ENCODE measurements at places on chromosomes 12 and 14.

- DNase-seq, result no peak
Observed at GRCh38 chr14:31692376-31692781, 131.2 kb downstream of the NUBPL start.

- no peak for DNase-seq
Observed at GRCh38 chr14:22084393-22085281, 411.0 kb upstream of the OR4E1 start.

GRCh38 chr12:1992732-1993131 lies 11.5 kb downstream of the DCP1B start:
- no peak for DNase-seq

DNA sequence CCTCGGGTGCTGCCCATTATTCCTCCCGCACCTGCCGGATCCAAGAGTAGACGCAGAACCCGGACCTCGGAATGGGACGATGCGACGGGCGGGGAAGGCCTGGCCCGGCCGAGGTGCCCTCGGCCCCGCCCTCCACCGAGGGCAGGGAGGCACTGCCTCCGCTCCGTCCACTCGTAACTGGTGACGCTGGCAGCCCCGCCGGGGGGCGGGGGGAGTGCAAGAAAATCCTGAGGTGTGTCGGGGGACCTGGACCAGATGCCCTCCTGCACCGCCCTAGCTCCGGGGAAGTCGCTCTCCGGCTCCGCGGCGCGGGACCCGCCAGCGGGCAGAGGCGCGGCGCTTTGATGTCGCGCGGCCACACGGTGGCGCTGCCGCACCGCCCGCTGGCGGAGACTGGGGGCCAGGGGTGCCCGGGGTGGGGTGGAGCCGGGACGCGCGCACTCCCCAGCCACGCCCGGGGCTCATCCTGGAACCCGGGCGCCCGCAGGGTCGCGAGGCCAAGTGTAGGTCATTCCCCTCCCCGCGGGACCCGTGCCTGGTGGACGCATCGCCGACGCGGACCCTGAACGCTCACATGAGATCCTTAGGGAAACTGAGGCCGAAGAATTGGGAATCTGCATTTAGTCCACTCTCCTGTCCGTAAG lies 202.8 kb downstream of the TTC8 start:
- peak; percentile 43 for DNase-seq

DNA sequence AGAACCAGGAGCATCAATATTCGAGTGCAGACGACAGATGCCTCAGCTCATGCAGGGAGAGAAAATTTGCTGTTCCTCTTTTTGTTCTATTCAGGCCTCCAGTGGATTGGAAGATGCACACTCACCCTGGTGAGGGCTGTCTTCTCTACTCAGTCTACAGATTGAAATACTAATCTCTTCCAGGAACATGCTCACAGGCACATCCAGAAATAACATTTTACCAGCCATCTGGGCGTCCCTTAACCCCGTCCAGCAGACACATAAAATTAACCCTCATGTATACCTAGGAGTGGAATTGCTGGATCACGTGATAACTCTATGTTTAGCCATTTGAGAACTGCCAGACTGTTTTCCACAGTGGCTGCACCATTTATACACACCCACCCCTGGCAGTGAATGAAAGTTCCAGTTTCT lies 4.5 kb upstream of the OAS2 start:
- no peak for DNase-seq

GRCh38 chr14:66140963-66141362 lies 345.2 kb upstream of the CCDC196 start:
- DNase-seq, result no peak

- DNase-seq, result no peak
Observed at GRCh38 chr14:65604936-65605335, 192.4 kb downstream of the FUT8 start.

DNA sequence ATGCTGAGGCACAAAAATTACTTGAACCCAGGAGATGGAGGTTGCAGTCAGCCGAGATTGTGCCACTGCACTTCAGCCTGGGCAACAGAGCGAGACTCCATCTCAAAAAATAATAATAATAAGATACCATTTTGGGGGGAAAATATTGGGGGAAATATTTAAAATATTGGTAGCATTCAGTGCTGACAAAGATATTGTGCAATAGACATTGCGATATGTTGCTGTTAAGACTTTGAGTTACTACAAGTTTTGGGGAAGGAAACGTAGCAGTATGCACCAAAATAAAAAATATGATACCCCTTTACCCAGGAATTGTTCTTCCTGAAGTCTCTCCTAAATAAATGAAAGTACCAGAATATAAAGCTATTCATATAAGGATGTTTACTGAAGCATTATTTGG lies 37.7 kb upstream of the MYBPC1 start:
- DNase-seq, result no peak

DNA sequence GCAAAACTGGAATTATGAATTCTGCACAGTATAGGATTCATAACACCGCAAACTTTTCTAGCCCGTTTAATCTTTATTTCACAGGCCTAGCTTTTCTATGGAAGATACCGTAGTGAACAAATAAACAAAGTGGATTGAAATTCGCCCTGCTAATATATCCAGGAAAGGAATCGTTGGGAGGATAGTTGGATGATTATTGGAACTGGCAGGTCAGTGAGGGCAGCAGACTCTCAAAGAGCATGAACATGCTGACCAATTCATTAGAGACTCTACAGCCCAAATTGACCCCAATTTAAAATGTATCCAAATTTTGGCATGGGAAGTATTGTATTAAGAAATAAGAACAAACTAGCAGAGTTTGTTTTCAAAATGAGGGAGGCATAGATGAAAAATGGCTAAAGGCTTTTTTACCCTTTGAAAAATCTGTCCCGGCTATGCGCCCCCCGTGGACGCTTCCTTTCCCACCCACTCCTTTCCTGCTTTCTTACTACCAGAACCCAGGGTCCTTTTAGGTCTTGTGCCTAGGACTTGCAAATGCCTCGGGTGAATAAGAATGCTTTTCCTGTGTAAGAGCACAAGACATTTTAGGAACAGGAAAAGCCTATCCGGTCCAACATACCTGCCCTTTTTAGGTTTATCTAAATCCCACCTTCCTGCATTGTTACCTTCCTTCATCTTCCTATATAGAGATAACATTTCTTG lies 84.6 kb upstream of the PTPRB start:
- no peak for DNase-seq

- no peak for DNase-seq
Observed at GRCh38 chr12:65672441-65672840, 151.8 kb upstream of the HMGA2 start.

- DNase-seq, result no peak
Observed at GRCh38 chr14:61360796-61361525, 39.6 kb downstream of the PRKCH start.

DNA sequence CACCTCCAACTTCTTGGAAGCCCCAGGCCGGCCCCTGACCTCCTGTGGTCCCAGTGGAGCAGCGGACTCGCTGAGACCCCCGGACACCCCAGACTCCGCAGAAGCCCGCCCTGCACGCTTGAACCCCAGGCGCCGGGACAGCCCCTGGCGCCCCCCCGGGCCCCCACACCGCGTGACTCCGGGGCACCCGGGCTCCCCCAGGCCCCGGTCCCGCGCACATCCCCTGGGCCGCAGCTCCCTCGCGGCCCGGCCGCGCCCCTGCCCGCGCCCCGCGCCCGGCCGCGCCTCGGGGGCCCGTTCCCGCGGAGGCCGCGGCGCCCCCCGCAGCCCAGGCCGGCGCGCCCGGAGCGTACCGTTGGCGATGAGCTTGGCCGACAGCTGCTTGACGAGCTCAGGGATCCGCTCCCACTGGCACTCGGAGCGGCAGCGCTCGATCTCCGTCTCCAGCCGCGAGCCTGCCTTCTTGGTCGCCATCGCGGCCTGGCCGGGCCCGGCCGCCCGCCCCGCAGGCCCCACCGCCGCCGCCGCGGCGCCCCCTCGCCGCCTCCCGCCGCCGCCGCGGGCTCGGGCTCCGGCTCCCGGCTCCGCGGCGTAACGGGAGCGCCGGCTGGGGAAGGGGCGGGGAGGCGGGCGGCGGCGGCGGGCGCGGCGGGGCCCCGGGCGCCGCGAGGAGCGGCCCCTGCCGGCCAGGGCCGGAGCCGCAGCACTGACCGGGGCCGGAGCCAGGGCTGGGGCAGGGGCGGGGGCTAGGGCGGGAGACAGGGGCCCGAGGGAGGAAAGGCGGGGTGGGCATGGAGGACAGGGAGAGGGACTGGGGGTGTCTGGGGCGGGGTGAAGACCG lies at the start of gene TTC7B:
Gene TTC7B (minus strand): TSS at position 609 of the 841 bp plus-strand sequence. CDS start 135 bp downstream, at position 474.
- DNase-seq, result peak; percentile 67

DNA sequence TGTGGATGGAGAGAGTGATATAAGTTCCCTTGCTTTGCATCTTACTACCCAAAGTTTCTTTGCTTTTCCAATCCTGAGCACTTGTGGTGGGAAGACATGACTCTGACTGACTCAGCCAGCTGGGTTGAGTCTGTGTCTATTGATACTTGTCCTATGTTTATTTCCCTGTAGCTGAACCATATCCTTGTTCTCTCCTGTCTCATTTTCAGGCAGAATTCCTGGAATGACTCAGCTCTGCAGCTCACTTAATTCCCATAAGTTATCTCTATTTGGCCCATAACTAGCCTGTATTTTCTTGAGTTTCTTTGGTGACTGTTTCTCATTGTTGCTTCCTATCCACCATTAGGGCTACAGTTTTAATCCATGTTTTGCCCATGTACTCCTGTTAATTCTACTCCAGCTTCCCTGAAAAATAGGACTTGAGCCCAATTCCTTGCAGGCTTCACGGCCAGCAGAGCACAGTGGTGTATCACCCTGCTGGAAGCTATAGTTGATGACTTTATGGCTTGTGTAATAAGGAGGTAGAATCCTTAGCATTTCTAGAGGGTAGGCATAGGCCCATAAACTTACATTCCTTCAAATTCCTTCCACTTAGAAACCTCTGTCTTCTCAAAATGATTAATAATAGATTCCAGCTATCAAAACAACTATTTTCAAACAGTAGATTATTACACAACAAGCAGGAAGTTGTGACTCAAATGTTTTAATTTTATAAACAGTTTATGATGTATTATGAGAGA lies 183.1 kb downstream of the TMTC3 start:
- DNase-seq, result no peak

DNA sequence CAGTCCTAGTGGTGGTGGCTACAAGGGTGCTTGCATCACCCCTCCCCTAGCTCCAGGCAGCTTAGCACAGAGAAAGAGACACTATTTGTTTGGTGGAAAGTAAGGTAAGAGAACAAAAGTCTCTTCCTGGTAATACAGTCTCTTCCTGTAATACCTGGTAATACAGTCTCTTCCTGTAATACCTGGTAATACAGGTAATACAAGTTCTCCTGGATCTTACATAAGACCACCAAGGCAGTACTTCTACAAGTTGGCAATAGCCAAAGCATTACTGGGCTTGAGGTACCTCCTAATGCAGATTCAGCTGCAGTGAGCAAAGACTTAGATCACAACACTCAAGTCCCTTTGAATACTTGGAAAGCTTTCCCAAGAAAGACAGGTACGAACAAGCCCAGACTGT lies 77.0 kb downstream of the CATSPERB start:
- DNase-seq, result no peak

DNA sequence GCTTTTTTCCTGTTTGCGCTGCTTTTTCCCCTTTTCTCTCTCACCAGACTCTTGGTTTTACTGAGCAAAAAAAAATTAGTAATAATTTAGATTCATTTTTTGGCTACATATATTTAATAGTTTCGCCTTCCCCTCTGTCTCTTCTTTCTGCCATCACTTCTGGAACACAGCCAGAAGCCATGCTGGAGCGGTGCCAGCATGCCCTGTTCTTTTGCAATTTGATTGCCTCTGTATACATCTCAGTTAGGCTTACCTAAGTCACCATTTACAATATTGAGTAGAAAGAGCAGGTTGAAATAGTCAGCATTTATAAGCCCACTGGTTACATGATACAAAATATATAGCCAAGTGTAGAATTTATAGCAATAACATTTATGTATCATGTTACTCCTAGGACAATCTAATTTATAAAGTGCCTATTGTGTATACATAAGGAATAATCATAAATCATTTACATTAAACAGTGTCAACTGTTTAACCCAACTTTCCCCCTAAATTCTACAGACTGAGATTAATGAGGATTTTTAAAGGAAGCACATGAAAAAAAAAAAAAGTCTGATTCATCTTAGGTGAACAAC lies 413.8 kb upstream of the SOX5 start:
- DNase-seq, result no peak

DNA sequence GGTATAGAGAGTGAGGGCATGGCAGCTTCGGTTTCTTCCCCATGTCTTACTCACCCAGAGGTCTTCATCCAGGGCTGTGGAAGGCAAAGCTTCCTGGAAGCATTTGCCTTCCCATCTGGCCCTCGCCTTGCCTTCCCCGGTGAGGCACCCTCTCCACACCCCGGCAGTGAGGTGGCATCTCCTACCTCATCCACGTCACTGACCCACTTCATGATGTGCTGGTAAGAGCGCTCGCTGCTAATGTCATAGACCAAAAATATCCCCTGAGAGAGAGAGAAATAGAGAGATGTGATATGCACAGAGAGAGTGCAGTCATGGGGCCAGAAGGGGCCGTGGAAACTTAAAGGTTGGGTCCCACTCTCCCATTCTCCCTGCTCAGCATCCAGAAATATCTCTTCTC lies 8.3 kb upstream of the GPX2 start:
- no peak for DNase-seq

DNA sequence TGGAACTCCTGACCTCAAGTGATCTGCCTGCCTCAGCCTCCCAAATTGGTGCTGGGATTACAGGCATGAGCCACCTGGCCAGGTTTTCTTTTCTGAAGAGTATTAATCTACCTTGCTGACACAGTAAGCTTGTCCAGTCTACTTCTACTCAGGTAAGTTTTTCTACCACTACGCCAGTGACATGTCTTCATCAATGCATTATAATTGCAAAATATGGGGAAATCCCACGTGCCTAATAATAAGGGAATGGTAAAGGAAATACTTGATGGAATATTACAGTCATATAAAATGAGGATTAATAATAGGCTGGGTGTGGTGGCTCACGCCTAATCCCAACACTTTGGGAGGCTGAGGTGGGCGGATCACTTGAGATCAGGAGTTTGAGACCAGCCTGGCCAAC lies 62.3 kb downstream of the RAB35 start:
- no peak for DNase-seq

DNA sequence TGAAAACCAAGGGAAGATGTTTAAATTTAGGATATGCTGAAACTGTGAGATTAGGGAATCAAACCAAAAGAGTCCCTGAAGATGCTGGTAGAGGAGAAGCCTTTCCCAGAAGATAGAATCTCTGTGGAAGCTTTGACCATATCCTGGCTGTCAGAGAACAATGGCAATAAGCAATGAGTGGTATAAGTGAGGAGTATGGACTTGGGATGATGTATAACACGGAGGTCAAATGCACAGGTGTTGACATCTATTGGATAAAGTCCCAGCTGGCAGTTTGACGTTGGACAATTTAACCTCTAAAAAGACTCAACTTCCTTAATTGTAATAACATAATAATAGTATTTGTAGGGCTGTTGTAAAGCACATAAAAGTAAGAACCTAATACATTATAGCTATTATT lies 30.1 kb upstream of the CLEC14A start:
- DNase-seq, result no peak

GRCh38 chr14:69693145-69693544 lies 73.8 kb upstream of the SRSF5 start:
- no peak for DNase-seq

GRCh38 chr14:56666716-56667115 lies 87.1 kb downstream of the TMEM260 start:
- no peak for DNase-seq

Measured in head of caudate nucleus (tissue), 42 donors.